ENCODE measurements at places on chromosomes 12 and 14. TPM values are rescaled to one million over a fixed set of nuclear protein-coding genes. Genes with fewer than 3 reads are reported as not detected.

Gene NUAK1
- not detected for total RNA-seq

Gene PRB2
- total RNA-seq: not detected

Gene NKX2-8
- total RNA-seq: not detected

Gene FGF23
- not detected for total RNA-seq

Gene BMAL2
- 58.0 TPM for total RNA-seq

Gene SRRM4
- total RNA-seq: not detected

Gene P2RX2
- total RNA-seq: not detected

Gene GPR84
- 2.3 TPM for total RNA-seq

Gene CD163L1
- not detected for total RNA-seq

Gene BATF
- 213 TPM for total RNA-seq

Gene CLEC7A
- total RNA-seq: 0.17 TPM

Gene OTOGL
- 0.21 TPM for total RNA-seq

GRCh38 chr14:52179141-52179790, 88.2 kb upstream of the PTGDR start:
- DNase-seq: no peak

- no peak for DNase-seq
These were observed 8.9 kb downstream of the FAM186A start for GRCh38 chr12:50387487-50387886.

DNA sequence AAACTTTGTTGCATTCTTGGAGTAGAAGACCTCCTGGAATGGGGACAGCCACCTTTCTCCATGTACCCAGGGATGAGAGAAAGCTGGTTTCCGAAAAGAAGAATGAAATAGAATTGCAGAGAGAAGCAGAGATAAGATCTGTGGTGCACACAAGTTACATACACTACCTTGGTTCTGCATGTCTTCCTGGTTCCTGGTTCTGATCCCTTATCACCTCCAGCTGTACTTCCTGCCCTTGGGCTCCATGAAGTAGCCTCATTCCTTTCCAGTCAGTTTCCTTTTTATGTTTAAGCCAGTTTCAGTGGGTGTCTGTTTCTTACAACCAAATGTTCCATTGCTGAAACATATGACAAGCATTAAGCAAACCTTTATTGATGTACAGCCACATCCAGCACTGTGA, 69.3 kb downstream of the FBXW8 start:
- no peak for DNase-seq

DNA sequence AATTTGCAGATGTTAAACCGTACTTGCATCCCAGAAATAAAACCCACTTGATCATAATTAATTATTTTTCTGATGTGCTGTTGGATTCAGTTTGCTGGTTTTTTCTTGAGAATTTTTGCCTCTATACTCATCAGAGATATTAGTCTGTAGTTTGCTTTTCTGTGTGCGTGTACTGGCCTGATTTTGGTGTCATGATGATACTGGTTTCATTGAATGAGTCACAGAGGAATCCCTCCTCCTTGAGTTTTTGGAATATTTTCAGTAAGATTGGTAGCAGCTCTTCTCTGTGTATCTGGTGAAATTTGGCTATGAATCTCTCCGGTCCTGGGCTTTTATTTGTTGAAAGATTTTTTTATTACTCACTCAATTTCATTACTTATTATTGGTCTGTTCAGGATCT, 100.4 kb upstream of the PMCH start:
- DNase-seq: no peak

GRCh38 chr14:104434214-104435076, 145.1 kb upstream of the C14orf180 start:
- no peak for DNase-seq

GRCh38 chr14:59969319-59969718, 49.4 kb downstream of the LRRC9 start:
- DNase-seq: no peak

DNA sequence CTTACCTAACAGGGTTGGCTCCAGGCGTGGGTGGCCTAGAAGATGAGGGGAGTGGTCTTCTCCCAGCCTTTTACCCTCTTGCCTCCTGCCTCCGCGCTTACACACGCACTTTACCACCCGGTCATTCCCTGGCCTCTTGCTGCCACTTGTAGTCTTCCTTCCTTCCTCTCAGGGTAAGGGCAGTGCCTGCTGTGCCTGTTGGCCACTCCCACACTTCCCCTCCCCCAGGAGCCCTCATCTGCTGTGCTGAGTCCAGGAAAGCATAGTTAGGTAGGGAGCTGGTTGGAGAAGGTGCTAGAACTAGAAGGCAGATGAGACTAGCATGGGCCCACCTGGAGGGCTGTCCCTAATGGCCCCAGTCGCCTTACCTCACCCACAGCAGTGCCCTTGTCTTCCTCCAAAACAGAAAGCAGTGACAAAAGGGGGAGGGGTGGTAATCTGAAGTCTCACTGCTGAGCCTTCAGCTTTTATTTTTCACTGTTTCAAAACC, 54.3 kb upstream of the SRSF5 start:
- peak; percentile 35 for DNase-seq

DNA sequence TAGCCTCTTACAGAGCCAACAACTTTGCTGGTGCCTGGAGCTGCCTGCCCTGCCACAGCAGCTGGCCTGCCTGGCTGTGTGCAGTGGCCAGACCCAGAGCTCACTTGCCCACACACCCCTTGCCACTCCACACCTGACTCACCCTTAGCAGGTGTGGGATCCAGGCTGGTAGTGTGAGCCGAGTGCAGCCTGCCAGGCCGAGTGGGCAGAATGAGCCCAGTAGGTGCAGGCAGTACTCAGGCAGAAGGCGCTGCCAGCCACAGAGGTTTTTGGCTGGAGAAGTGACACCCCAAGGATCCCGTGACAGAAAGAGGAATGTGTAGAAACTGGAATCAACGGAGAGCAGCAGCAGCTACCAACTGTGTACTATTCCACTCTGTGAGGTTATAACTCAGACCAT, 29.8 kb upstream of the PYGL start:
- DNase-seq: no peak

GRCh38 chr12:46944088-46944487, 118.3 kb upstream of the SLC38A4 start:
- DNase-seq: no peak

DNA sequence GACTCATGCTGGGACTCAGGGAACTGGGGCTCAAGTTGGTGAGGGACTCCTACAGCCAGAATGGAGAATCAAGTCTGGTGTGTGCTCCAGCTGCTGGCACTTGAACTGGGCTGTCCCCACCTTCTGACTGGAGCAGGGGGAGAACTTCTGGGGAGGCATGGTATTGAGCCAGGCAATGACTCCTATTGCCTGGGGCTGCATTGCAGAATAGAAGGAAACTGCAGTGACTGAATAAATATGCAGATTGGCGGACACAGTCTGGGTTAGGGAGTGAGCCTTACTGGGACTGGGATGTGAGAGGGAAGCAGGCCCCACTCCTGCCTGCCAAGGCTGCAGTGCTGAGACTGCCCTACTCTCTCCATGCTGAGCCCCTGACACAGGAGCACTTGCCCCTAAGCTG, 8.8 kb upstream of the ZNF268 start:
- DNase-seq: no peak

- DNase-seq: no peak
These were observed 17.1 kb upstream of the YBX3 start for GRCh38 chr12:10740182-10740581.

- DNase-seq: no peak
These were observed 5.2 kb downstream of the IRF2BPL start for GRCh38 chr14:77023001-77023996.

DNA sequence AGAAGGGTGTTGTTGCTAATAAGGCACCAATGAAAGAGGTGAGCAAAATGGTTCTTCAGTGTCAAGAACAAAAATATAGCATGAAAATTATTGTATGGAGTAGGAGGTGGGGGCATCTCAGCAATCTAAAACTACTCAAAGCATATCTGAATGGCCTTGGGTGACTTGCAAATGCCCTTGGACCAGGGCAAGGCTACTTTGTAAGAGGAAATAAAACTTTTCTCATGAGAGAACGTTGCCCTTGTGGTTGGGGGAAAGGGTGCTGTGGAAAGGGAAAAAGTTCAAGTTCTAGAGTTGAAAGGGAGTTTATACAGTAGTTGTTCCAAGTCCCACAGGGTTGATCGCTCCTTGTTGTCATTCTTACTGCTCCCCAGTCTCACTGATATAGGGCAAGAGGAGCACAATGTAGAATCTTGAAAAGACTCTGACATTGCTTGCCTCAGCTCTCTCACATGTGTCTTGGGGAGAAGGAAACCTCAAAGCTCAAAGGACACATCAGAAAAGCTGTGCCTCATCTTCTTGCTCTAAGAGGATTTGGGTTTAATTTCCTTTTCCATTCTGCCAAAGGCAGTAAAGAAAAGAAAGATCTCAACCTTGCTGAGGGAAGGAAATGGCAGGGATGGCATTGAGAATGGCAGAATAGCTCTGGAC, 270.5 kb downstream of the DUSP6 start:
- DNase-seq: no peak

GRCh38 chr14:43591776-43592175, 915.3 kb downstream of the FSCB start:
- no peak for DNase-seq

DNA sequence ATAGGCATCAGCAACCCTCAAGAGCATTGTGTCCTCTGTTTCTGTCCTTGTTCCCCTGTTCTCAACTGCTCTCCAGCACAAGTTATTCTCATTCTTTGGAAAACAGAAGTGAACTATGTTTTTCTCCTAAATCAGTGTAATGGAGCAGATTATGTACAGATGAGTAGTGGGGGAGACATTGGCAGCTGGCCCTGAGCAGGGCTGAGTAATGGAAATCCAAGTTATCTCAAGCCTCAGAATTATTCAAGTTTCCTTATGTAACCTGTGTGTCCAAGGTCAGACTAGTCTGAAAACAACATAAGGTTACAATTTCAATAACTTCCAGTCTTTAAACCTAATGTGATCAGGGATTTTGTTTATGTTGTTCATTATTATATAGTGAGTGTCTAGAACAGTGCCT, 116.1 kb upstream of the FUT8 start:
- DNase-seq: no peak

- DNase-seq: no peak
These were observed 3.0 kb upstream of the FNTB start for GRCh38 chr14:64983439-64984310.

DNA sequence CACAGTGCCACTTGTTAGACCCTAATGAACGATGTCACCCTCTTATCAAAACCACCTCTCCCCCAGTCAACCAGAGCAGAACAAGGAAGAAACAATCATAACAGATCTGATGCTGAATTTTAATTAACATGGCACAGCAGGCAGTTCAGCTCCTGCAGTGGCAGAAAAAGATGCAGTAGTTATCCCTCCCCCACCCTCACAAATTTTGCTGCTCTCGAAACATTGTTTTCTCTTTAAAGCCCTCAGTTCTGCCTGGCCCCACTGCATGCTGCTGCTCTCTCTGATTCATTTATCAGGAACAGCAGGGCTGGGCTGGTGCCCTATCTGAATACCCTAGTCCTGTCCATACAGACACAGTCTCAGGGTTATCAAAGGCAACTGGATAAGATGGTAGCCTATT, 12.2 kb downstream of the CCDC175 start:
- no peak for DNase-seq

GRCh38 chr12:80374615-80375014, 69.4 kb upstream of the PTPRQ start:
- DNase-seq: no peak

GRCh38 chr12:69639400-69640016, 28.8 kb upstream of the LRRC10 start:
- peak; percentile 34 for DNase-seq

DNA sequence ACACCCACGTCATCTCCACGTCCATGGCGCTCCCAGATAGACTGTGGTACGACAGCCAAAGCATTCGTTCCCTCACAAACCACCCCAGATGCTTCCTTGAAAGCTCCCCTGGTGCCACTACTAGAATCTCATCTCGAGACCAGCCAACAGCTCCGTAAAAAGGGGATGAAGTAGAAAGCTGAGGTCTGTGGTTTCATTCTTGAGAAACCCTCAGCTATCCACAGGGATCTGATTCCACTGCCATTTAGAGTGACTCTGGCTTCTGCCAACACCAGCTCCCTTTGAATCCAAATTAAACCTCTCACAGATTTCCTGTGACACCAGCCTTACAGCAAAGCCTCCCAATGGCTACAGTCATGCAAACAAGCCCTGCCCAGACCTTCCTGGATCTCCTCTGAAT, 18.5 kb upstream of the FOXN3 start:
- no peak for DNase-seq

GRCh38 chr12:80151131-80151530, 51.8 kb downstream of the OTOGL start:
- DNase-seq: no peak

GRCh38 chr14:70186900-70187451, 1.8 kb downstream of the SLC8A3 start:
- DNase-seq: no peak

- DNase-seq: no peak
These were observed 20.7 kb downstream of the IQSEC3 start for GRCh38 chr12:87315-87714.

- DNase-seq: no peak
These were observed 709.0 kb upstream of the FOXG1 start for GRCh38 chr14:28057359-28058296.

DNA sequence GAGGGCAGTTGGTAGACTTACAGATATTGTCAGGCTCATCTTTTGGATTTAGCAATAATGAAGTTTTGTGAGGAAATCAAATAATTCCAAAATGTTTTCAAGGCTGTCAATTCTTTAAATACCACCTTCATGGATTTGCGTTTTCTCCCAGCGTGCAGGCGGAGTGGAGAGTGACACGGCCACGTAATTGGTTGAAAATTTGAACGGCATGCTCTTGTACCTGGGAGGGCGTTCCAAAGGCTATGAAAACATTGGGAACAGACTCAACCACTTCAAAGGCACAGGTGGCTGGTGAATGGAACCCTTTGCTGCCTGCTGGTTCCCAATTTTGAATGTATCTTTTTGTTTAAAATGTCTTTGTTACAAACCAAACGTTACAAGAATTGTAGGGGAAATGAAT, 12.4 kb downstream of the SMIM41 start:
- DNase-seq: no peak

GRCh38 chr12:388541-389141, 479 bp downstream of the KDM5A start:
- peak; percentile 48 for DNase-seq

GRCh38 chr12:91490667-91491311, 308.2 kb upstream of the DCN start:
- DNase-seq: no peak

- no peak for DNase-seq
These were observed 281.1 kb downstream of the ERC1 start for GRCh38 chr12:1272142-1272541.

DNA sequence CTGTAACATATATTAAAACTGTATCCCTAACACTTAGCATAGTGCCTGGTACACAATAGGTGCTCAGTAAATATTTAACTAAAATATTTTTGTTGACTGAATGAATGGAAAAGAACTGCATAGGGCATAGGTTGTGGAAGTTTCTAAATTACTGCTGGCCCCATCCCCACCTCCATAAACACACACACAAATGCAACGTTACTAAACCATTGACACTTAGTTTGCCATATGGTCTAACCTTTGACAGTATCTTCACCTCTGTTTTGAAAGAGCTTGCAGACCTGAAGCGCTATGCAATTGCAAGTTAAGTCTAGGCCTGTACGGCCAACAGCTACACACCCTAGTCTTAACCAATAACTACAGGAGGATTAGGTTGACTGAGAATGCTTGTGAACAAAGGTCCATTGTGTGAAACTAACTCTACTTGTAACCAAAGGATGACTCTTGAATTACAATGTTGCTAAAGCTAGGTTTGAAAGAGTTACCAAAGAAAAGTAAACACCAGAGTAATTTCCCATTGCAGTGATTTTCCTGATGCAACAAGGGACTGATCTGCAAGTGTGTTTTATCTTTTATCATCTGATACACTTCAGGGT, 924 bp upstream of the MANSC1 start:
- no peak for DNase-seq

Data from activated T-helper 1 cell treated with anti-CD3 and anti-CD28 coated beads, Interleukin-12 subunit alpha, Interleukin-12 subunit beta, Interleukin-2, Interleukin-4 antibody, amounts not matched to agents 30 ng/mL and 10 ng/mL and 1 ng/mL, durations not matched to agents 14 hours and 24 hours and 36 hours (primary cell).